Iris pigment epithelial cell (primary cell): ENCODE measurements at places on chromosomes 7 and 10.

DNA sequence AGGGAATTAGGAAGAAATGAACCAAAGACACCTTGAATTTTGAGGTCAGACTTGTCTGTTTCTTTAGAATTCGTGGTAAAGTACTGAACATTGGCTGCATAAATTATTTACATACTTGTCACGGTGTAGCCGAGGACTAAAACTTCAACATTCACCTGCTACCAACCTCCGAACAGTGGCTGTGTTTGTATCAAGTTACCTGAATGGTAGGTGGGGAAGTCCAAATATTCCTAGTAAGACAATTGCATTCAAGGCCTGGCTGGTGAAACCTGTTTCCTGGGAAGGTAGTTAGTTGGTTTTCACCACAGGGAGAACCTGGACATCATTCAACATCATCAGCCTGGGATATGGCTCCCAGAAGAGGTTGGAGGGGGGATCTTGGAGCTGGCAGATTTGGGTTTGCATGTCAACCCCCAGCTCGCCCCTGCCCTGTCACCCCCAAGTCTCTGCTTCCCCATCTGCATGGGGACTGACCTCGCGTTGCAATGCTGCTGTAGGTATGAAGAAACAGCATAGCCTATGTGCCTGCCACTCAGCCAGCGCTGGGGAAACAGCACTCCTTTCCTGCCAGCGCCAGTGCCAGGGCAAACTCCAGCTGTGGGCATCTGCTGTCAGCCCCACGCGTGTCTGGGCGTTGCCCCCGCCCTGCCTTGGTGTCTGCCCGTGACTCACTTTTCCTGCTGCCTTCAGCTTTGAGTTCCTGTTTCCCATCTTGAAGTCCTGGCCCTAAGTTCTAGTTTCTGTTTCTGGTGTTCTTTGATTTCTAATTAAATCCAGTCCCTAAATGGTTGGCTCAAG lies 12.7 kb upstream of the LARP4B start:
- DNase-seq = peak; percentile 60

GRCh38 chr10:71293446-71294084 lies 25.5 kb upstream of the SLC29A3 start:
- DNase-seq = no peak

DNA sequence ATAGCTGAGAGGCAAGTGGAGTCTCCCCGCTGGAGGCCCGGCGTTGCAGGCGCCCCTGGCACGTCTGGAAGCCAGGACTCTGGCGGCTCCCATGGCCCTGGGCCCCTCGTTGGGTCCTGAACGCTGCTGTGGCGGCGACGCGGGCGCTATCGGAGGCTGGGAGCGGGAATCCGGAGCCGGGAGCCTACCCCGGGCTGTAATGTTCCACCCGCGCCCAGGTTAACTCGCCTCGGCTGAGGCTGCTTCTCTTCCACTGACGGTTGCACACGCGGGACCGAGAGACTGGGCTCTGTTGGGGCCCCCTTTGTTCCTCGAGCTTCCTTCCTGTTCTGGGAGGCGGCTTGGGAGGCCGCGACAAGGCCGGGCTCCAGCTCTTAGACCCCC lies 1.3 kb upstream of the HOXA5 start:
- no peak for DNase-seq

GRCh38 chr7:139125657-139126056 lies 16.1 kb upstream of the ZC3HAV1 start:
- DNase-seq = no peak

DNA sequence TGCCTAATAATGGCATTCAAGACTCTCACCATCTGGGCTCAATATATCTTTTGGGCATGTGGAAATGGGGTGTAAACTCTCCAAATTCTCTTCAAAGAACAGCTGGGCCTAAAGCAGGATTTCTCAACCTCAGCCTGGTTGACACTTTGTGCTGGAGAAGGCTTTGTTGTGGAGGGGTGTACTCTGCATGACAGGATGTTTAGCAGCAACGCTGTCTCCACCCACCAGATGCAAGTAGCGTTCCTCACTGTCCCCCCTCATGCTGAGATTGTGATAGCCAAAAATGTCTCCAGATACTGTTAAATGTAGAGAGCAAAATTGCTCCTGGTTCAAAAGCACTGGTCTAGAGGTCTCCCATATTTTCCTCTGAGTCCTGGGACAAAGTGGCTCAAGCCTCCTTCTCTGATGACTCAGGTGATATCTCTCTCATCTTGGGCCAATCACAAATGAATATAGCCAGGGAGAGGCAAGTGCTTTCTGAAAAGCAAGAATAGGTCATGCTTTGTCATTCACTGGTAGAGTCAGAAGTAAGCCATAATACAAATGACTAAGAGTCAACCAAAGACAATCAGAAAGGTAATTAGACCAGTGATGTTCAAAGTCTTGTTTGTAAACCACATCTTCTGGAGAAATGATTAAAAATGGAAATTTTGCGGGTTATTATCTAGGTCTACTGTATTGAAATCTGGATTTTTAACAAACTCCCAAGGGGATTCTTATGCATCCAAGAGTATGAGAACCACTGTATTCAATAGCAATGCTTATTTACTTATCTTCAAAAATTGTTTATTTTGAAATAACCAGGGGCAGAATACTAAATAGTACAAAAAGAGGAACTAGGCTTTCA lies 330.8 kb downstream of the PTEN start:
- DNase-seq = no peak

- DNase-seq = no peak
Measured at GRCh38 chr10:5648494-5649457, 17.6 kb downstream of the ASB13 start.

DNA sequence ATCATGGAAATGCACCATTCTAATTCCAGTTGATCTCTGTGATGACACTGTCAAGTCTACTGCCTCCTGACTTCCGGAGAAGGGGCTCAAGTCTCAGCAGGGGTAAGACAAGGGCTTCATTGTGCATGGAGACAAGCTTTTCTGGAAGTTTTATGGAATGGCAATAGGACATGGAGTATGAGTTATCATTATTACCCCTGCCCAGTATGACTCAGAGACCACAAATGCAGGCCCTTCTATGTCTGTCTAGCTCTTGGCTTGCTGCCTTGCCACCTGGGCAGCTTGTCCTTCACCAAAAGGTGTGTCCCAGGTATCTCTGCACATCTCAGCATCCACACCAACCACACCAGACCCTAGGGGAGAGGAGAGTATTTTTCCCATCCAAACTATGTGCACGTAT lies 34.9 kb upstream of the KIAA1217 start:
- DNase-seq = no peak

- DNase-seq = no peak
Measured at GRCh38 chr7:38777609-38778008, 131.4 kb downstream of the VPS41 start.

- DNase-seq = no peak
Measured at GRCh38 chr7:155721056-155721455, 76.6 kb downstream of the RBM33 start.

- DNase-seq = no peak
Measured at GRCh38 chr10:76301211-76301610, 869.8 kb downstream of the LRMDA start.

GRCh38 chr7:127287133-127287532 lies 34.4 kb upstream of the GRM8 start:
- no peak for DNase-seq

DNA sequence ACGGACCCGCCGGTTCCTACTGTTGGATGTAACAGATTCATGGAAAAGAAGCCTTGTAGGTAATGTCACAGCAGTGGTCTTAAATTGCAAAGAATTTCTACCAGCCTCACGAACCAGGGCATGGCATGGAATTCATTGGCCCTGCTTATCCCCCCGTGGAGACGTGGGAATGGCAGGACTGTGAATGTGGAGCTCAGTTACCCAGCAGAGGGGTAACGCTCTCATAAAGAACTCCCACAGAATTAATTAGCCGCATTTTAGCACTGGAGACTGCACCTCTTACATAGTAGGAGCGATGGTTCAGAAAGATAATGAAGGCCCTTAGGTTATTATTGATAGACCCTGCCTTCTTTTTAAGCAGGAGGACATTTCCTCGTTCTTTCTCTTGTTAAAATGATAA lies 715.4 kb downstream of the AUTS2 start:
- no peak for DNase-seq

DNA sequence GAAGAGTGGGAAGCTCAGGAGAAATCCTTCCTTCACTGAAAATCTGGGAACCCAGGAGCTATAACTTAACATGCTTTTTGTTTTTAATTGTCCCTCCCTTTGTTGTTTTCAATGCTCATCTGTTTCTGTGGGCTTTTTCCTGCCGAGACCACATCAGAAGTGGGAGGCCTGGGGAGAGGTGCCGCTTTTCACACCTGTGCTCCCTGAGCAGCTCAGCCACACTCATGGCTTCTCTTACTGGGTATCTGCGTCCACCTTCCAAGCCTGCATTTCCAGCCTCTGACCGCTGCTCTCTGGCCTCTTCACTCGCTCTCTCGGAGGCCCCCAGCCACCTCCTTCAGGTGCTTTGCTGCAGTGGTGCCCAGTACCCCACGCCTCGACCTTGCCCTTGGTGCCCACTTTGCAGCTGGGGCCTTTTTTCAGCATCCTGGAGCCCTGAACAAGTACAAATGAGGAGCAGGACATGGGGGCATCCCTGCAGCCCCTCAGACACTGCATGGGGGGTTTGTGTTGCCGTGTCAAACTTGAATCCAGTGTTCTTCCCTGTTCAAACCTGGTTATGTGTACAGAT lies 9.9 kb downstream of the C7orf57 start:
- no peak for DNase-seq

DNA sequence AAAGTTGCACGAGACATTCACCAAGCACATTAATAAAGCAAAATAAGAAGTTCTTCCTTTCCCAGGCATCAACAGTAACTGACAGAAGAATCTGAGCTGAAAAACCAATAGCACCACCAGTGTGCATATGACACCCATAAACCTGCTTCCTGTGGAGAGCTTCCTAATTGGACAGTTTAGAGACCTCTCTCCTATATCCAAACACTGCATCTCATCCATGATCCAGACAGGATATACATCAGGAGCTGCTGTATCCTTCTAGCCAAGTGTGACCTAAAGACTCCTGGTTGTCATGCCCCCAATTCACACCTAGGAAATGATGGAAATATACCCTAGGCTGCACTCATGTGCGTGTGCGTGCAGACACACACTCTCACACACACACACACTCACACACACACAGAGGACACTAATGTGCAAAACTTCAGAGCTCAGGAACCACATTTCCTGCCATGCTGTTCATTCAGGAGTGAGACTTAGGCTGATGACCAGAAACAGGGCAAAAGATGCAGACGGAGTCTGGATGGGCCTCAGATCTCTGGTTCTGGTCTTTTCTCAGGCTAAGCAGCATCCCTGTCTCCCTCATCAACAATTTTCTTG lies 58.0 kb downstream of the MAP3K8 start:
- no peak for DNase-seq

GRCh38 chr7:143884969-143885559 lies 16.9 kb downstream of the TCAF1 start:
- DNase-seq = peak; percentile 81

DNA sequence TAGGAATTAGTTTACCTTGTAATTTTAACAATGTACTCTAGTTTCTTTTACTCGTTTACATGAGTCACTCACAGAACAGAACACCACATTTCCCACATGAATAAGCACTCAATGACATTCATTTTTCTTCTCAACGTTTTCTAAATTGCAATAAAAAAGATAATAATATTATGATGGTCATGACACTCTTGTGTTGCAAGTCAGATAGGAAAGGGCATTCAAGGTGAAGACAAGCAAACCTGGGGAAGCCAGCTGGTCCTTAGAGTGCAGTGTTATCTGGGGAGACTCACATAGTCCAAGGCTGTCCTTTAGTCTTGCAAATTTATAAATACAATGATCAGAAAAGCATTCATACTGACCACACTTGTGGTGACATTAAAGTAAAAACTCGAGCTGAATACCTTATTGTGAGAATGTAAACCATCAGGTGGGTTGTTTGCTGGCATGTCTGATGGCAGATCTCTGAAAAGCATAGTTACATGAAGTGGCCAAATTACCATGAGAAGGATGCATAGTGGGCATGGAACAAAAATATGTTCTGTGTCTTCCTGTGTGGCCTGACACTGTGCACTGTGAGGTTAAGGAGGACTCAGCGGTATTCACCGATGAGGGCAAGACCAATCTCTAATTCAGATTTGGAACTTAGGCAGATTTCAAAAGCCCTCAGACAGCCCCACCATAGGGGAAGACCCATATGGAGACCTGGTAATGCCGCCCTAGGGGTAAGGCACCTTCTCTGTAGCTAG lies 158.9 kb upstream of the ASAH2 start:
- peak; percentile 70 for DNase-seq

GRCh38 chr7:102073931-102074880 lies 212.5 kb upstream of the SH2B2 start:
- peak; percentile 78 for DNase-seq

DNA sequence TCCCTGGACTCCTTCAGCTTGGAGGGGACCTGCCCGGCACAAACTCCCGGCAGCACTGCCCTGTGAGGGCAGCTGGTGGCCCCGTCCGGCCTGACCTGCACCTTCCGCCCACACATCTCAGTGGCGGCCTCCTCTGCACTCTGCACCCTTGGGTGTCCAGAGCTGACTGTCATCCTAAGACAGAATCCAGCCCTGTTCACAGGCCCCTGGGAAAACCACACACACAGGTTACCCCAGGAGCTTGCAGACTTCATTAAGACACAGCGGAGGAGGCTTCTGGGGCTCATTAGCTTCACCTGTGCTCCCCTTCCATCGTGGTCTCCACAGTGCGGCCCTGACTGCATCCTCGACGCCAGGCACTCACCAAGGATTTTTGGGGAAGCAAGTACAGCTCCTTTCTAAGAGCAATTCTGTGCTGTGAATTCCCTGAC lies 51.5 kb upstream of the SHH start:
- no peak for DNase-seq

GRCh38 chr7:153433223-153433622 lies 619.0 kb upstream of the DPP6 start:
- DNase-seq = no peak

GRCh38 chr7:81404669-81405068 lies 365.2 kb downstream of the HGF start:
- DNase-seq = no peak

GRCh38 chr7:2918406-2918805 lies 74.3 kb upstream of the GNA12 start:
- DNase-seq = no peak

- DNase-seq = no peak
Measured at GRCh38 chr10:114662646-114663217, 4.7 kb upstream of the ABLIM1 start.

DNA sequence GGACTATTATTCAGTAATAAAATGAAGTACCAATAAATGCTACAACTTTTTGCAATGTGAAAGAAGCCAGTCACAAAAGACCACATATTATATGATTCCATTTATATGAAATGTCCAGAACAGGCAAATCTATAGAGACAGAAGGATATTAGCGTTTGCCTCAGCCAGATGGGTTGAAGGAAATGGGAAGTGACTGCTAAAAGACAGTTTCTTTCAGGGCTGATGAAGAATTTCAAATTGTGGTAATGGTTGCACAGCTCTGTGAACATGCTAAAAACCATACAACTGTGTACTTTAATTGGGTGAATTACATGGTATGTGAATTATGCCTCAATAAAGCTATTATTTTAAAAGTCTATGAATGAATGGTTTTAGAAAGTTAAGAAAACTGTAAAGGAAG lies 23.9 kb upstream of the REEP3 start:
- DNase-seq = no peak

DNA sequence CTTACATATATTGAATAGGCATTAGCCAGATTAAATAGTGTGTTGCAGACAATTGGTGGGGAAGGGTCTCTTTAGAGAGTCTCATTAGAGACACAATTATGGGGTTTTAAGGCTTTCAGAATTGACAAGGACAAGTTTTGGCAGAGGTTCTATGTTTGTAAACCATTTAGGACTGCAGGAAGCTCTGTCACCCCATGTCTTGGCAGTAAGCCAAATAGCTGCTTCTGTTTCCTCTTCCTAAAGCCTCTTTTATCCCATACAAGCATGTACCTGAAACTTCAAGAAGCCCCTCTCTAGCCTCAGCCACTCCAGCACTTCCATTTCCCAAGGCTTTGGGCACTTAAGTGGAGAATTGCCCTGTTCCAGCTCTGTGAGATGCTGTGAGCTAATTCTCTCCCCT lies 21.8 kb upstream of the LRRC4 start:
- DNase-seq = peak; percentile 41
